Cortex of kidney (tissue), 1 donor: ENCODE measurements at places on chromosomes 5 and 9.

DNA sequence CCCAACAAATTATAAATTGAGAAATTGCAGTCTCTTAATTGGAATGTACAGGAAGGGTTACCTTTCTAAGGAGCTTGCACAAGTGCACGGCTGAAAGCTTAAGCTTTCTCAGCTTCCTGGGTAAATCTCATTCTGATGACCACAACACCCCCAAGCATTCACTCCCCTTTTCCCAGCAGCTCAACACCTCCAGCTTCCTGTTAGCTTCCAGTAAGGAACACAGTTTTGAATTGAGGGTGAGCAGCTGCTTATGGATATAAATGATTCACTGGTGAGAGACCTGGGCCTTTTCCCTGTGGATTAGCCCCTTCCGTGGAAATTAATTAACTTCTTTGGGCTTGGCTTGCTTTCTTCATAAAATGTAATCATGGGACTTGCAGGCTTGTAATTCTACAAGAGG is 101.2 kb downstream of the SLC28A3 start:
- DNase-seq: no peak

- DNase-seq: no peak
Measured at GRCh38 chr9:132150256-132150655, 11.6 kb upstream of the NTNG2 start.

DNA sequence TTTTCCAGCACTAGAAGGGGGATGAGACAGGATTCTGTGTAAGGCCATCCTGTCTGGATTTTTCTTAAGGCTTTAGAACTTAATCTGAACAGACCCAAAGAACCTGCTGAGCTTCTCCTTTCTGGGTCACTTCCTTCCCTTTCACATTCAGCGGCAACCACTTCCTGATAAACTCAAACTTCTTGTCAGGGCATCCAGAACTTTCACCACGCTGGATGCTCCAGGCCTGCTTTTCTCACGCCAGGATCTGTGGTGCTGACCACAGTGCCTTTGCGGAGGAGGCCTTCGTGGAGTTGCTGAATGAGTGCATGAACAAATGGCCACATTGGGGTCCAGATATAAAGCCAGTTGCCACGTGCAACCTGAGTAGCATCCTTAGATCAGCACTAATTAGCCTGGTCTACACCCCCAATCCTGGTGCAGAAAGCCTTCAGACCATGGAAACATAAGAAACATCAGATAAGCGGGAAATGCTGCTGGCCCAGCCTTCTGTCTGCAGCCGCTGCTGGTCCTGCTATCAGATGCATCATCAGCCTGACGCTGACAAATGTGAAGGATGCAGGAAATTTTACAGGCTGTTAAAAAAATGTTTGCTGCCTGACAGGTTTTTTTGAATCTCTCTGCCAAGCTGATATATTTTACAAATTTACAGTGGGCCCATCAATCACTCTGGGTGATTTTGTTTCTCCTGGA is 75.3 kb upstream of the BARHL1 start:
- no peak for DNase-seq

DNA sequence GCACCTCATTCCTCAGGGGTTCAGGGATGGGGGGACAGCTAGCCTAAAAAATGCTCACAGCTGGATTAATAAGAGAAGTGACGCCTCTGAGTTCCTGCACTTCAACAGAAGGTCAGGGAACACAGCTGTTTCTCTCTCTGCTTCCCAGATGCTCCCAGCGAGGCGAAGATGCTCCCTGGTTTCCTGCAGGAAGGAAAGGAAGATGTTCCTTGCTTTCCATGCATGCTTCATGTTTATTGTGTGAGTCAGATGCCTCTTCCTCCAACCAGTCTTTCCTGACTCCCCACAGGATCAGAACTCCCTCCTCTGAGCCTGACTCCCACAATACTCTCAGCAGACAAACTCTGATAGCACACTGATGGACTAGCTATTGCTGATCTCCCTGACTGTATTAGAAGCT is 71.9 kb downstream of the MFAP3 start:
- no peak for DNase-seq

DNA sequence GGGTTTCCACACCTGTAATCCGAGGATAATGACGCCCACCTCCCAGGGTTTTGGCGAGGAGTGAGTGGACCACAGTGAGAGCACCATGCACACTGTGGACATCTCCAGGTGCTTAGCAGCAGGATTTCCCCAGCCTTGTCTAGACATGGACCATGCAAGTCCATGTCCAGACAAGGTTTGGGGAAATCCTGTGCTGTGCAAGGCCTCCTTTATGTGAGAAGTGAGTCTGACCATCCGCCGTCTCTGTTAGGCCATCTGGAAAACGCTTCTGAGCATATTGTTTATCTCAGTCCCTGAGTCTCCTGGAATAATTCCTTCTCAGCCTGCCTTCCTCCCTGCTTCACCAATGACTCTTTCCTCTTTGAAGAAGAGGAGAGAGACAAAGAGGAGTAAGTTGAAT is 26.2 kb upstream of the TNFAIP8 start:
- no peak for DNase-seq

DNA sequence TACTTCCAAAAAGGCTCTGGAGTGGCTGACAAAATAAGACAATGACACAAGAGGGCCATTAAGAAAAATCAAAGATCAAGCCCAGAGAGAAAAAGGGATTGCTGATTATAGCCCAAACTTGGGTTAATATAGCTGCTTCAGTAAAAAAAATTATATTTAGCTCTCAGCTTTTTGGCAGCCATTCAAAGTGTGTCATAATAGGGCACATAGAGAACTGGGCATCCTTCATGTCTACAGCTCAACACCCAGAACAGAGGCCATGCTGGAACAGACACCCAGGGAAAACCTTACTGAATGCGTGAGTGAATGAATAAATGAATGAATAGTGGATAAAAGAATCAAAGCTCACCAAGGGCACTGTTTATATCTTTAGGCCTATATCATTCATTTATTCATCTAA is 110.1 kb downstream of the SLIT3 start:
- no peak for DNase-seq

DNA sequence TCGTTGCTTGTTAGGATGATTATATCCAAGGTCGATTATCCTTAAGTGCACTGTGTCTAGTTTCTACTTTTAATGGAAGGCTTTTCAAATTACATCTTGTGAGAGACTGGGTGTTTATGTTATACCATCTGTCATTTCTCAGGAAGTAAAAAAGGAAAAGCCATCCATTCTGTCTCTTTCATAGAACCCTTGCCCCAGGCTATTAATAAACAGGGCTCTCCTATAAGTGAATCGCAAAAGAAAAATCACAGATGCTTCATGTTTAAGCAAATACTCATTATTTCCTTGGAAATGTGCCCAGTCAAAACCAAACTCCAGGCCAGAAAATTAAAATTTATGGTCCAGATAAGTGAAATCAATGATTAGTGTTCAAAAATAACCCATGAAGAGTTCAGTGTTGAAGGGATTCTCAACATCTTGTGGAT is 58.1 kb downstream of the STARD4 start:
- DNase-seq: no peak

DNA sequence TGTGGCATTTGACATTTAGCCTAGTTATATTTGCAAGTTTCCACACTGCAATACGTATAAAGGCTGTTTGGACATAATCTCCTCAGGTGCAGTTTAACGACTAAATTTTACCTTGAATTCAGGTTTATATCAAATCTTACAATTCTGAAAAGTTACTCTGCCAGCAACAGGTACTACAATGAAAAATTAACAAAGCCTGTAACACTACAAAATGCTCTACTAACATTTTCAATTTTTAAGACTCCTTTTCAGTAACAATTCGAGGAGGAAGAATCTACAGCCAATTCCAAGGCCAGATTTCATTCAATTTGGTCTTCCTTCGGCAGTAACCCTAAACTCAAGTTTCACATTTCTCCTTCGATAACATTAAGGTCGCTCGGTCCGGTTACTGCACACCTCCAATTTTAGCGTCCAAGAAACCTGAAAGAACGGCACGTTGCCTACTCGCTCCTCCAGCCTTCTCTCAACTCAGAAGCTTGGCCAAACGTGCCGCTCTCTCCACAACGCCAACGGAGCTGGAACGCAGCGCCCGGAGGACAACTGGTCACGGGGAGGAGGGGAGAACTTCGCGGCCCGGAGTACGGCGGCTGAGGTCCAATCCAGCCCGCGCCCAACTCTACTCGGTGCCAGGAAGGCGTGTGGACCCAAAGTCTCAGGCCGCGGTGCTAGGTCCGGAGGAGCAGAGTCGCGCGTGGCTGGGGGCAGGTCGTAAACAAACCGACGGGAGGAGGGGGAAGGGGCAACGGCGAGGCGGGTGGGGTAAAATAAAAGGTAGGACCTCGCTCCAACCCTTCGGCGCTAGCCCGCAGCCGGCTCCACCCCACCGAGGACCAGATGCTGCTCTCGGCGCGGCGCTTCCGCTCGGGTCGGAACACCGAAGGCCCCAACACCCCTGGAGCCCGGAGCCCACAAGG is 681 bp downstream of the FNIP1 start:
- DNase-seq: no peak

- DNase-seq: no peak
Measured at GRCh38 chr9:107807183-107807582, 317.6 kb upstream of the KLF4 start.

DNA sequence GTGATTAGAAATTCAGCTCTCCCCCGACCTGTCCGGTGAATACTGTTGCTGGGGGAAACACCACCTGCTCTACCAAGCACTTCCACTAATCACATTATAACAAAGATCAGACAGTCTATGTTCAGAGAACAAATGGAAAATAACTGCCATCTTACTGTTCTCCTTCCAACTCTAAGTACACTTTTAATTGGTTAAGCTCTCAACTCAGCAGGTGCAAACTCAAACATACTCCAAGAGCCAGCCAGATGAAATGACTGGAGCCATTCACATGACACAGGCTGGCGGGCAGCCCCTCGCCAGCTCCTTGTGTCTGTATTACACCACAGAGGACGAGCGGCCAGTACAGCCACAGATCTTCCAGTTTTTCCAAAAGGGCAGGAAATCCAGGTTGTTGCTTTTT is 16.1 kb downstream of the LIFR start:
- no peak for DNase-seq

DNA sequence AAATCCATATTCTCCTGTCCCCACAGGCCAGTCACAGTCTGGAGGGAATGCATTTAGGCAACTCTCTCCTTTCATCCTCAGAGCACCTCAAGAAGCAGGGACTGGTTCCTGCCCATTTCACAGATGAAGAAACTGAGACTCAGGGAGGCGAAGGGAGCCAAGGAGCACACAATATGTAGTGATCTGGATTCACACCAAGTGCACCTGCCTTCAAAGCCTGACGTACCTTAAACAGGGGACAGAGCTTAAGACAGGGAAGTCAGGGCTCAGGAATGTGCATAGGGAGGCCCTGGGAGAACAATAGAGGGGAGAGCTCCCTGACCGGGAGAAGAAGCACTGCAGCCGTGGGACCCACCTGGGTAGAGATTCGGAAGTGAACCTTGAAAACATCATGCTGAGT is 83.0 kb downstream of the GABBR2 start:
- DNase-seq: no peak

DNA sequence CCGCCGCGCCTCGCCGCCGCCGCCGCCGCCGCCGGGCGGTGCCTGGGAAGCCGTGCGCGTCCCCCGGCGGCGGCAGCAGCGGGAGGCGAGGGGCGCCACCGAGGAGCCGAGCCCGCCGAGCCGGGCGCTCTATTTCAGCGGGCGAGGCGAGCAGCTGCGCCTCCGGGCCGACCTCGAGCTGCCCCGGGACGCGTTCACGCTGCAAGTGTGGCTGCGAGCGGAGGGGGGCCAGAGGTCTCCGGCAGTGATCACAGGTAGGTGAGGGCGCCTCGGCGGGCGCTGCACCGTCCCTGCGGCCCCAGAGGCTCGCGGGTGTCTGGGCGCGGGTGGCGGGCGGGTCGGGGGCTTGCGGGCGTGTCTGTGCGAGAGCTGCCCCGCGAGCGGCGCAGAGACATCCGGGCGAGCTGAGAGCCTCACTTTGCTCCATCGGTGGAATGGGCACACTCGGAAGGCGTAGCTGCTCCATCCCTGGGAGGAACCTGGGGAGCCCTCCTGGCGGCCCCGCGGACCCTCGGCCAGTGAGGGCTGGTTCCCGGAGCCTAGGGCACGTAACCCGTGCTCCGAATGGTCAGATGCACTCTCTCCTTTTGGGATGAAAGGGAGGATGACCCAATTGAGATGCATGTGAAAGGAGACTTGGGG is 864 bp downstream of the PAPPA start:
- no peak for DNase-seq

DNA sequence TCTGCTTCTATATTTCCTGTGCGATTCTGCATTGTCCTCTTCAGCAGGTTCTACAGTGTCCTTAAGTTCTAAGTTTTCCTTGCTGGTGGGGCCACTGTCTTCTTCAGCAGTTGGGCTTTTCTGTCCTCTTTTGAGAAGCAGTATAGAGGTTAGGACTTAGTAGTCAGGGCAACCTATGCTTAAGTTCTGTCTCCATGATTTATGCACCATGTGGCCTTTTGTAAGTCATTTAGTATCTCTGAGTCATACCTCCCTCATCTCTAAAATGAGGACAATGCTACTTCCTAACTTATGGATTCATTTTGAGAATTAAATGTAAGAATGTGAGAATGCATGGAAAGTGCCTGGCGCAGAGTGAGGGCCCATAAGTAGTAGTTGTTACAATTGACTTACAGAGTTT is 46.8 kb downstream of the GRIN3A start:
- DNase-seq: no peak

GRCh38 chr9:98809311-98810101 is 2.0 kb downstream of the GALNT12 start:
- no peak for DNase-seq

DNA sequence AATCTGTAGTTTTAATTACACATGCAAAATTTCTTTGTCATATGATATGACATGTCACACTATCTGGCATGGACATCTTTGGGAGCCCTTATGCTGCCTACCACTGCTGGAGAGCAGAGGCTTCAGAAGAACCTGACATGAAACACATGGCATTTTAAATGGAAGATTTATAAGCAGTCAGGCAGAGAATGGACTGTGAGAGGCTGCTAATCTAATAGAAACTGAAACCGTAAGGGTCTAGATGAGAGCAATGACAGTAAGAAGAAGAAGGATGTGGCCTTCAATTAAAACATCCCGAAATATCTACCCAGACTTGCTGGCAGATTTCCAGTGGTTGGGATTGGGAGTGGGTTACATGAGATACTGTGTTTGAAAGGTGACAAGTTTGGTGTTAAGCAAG is 149.8 kb downstream of the MACIR start:
- no peak for DNase-seq

DNA sequence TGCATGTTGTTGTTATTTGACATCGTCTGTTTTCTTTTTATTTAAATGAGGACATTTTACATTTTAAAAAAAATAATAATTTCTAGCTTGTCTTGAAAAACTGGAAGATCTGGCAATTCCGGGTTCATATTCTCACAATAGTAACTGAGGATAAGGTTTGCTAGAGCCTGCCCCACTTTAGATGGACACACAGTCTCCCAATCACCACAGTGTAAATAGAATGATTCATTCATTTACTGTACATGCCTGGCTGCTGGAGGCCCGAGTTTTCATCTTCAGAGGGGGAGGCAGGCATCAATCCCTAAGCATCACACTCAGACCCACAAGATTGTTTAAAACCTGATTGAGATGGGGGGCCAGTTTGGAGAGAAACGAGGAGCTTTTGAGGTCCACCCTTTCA is 2039.7 kb upstream of the WWC1 start:
- DNase-seq: no peak

GRCh38 chr5:54653956-54654614 is 136.5 kb downstream of the SNX18 start:
- no peak for DNase-seq
